ENCODE measurements at places on chromosomes 13 and 19.
A peak's percentile ranks its signal among the peaks of the same experiment; 100 is the strongest.

DNA sequence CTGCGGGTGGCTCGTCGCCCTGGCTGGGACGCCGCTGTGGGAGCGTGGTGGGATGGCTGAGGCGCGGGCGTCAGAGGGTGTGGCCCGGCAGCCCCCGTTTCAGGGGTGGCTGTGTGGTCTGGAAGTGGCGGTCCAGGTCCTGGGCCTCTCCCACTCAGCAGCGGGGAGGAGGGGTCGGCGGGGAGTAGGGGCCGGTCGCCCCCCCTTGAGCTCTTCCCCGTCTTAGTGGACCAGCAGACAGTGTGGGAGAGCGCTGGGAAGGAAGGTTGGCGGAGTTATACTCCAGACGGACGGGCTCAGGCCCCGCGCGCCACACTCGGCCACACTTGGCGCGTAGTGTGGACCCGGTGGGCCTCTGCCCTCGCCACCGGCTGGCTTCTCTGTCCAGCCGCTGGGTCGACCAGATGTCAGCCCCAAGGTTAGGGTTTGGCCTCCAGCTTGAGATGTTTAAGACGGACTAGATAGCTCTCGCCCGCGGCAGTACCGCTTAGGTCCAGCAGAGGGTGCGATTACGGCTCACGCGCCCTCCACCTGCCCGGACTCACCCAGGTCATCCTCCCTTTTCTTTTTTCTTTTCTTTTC is 21.7 kb upstream of the ZNF429 start:
- DNase-seq: peak; percentile 41

GRCh38 chr19:752652-753517 is 2.0 kb downstream of the MISP start:
- peak; percentile 38 for DNase-seq

- DNase-seq: no peak
These were observed 17.0 kb downstream of the ILF3 start for GRCh38 chr19:10670876-10671804.

GRCh38 chr19:17393002-17393401 is 994 bp downstream of the CCDC194 start:
- DNase-seq: no peak

DNA sequence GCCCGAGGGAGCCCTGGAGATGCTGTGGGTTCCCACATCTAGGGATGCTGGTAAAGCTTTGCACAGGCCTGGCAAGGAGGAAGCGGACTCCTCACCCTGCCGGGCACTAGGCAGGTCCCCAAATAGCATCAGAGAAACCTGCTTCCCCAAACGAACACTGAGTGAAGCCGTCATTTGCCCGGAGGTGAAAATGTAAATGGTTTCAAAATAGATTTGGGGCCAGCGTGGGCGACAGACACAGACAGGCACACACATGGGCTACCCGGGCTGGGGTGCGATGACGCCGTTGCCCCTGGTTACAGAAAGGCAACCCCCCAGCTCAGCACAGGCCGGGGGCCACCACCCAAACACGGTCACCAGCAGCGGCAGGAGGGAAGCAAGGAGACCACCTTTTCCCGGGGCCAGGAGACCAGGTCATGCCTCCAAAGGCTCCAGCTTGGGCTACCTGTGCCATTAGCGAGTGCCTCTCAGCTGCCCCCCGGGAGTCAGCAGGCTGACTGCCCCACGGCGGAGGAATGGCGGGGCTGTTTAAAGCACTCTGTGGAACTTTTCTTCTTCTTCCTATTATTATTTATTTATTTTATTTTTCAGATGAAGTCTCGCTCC is 47.5 kb upstream of the NDUFS7 start:
- no peak for DNase-seq

- DNase-seq: peak; percentile 22
These were observed 26.3 kb downstream of the TMEM255B start for GRCh38 chr13:113785051-113786010.

DNA sequence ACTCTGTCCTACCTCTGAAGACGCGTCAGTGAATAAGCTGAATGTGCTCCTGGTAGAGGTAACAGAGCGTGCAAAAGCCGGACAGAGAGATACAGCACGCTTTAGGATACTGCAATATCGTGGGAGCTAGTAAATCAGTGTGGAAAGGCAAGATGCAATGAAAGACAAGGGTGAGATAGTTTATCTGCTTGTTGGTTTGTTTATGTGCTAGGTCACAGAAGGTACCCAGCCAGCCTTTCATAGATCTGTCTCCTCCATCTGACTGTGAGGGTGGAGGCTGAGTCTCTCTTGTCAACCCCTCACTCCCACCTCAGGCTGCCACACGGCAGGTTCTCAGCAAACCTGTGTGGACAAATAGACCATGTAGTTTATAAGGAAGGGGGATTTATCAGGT is 904 bp upstream of the GIPC1 start:
- DNase-seq: no peak

GRCh38 chr13:39688278-39688677 is 32.8 kb downstream of the COG6 start:
- DNase-seq: no peak

DNA sequence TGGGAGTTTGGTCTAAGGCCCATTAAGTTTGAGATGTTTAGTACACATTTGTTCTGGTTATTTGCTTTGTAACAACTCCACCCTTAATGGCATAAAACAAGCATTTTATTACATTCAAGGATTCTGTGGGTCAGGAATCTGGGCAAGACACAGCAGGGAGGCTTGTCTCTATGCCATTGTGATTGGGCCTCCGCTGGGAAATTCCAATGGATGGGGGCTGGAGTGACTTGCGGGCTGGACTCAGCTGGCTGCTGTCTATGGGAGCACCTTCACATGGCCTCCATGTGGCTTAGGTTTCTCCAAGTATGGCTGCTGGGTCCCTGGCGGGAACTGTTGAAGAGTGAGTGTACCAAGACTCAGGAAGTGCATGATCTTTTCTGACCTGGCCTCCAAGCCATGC is 159.0 kb downstream of the PAN3 start:
- DNase-seq: no peak

DNA sequence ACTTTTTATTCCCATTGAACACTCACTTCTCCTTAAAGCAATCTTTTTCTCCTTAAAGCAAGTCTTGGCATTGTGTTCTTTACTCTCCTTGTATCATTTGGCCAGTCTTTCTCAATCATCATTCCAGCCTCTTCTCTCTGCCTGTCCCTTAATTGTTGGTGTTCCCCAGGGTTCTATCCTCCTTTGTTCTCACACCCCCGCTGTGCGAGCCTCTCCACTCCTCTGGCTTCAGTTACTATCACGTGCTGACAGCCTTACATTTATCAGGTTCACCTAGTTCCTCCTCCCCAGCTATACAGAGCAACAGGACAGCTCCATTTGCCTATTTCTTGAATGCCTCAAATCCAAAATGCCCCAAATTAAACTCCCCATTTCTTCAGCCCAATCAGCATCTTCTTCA is 24.6 kb downstream of the CYSLTR2 start:
- no peak for DNase-seq

- no peak for DNase-seq
These were observed 137.6 kb downstream of the GPC6 start for GRCh38 chr13:93364166-93364565.

DNA sequence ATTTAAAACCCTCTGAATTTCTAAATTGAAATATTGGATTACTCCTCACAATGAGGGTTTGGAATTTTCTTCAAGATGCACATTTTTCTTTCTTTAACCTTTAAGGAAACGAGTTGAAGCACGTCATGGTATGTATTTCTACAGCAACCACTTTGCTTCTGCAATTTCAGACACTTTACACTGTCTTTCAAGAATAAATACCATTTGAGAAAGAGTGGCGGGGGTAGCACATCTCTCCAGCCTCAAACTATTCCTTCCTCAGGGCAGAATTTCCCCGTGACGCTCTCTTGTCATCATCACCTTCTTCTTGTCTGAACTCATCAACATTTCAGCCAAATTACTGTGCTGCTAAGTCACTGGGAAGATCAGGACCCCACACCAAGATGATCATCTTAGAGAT is 1073.4 kb downstream of the EFNB2 start:
- no peak for DNase-seq

- DNase-seq: no peak
These were observed 27.4 kb downstream of the UBAC2 start for GRCh38 chr13:99227909-99228688.

DNA sequence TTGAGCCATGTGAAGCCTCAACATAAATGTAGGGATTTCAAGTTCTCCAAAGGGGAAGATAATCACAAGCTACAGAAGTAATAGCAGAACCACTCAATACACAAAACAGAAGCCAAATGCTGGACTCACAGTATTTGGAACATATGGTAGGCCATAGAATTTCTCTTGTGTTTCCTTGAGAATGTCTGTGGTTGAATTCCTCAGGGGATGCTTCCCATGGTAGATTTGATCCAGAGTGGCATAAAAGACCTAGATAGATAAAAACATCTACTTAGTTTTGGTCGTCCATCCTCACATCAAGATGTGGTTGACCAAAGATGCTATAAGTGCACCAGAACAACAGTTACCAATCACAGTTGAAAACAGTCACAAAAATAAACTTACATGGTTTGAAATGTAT is 83.4 kb downstream of the MIPEP start:
- DNase-seq: no peak

GRCh38 chr19:13847407-13848339 is 29.3 kb upstream of the NANOS3 start:
- no peak for DNase-seq

- no peak for DNase-seq
These were observed 34.5 kb upstream of the MRI1 start for GRCh38 chr19:13729859-13730258.

GRCh38 chr13:53238261-53238660 is 209.6 kb downstream of the OLFM4 start:
- DNase-seq: no peak

DNA sequence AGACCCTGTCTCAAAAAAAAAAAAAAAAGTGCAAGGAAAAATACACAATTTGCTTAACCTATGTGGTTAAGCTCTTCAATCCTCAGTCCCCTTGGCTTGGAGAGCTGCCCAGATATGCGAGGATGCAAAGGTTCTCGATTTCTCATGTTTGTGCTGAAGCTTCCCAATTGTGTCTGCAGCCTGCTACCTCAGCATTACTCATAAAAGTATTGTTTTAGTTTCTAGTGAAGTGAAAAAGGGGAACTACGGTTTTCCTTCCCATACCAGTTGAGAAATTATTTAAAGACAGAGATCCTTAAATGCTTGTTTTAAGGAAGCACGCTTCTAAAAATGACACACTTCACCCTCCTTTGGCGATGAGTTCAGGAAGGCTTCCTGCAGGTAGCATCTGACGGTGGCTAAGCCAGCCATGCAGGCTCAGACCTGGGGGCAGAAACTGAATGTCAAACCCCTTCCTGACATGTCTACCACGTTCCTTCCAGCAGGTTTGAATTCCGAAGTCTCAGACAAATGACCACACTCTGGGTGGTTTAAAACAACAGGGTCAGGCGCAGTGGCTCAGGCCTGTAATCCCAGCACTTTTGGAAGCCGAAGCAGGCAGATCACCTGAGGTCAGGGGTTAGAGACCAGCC is 47.9 kb downstream of the RUBCNL start:
- no peak for DNase-seq

- no peak for DNase-seq
These were observed 5.5 kb upstream of the IFI30 start for GRCh38 chr19:18167975-18168645.

DNA sequence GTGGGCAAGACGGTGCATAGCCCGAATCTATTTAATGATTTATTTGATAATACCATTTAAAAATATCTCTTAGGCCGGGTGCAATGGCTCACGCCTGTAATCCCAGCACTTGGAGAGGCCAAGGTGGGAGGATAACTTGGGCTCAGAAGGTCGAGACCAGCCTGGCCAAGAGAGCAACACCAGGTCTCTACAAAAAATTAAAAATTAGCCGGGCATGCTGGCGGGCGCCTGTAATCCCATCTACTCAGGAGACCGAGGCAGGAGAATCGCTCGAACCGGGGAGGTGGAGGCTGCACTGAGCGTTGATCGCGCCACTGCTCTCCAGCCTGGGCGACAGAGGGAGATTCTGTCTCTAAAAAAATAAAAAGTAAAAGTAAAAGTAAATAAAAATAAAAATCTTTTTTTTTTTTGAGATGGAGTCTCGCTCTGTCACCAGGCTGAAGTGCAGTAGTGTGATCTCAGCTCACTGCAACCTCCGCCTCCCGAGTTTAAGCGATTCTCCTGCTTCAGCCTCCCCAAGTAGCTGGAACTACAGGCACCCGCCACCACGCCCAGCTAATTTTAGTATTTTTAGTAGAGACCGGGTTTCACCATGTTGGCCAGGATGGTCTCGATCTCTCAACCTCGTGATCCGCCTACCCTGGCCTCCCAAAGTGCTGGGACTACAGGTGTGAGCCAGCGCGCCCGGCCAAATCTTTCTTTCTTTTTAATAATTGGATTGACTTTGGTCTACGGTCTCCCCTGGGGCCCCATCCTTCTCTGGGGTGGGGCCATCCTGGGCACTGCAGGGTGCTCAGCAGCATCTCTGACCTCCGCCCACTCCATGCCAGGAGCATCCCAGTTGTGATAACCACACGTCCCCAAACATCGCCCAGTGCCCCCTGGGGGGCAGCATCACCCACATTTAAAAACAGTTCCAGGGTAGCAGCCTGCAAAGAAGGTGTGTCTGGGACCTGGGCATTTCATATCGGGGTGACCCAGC is 90.7 kb downstream of the GNG7 start:
- no peak for DNase-seq

GRCh38 chr13:108947551-108948030 is 318.2 kb downstream of the MYO16 start:
- DNase-seq: no peak

DNA sequence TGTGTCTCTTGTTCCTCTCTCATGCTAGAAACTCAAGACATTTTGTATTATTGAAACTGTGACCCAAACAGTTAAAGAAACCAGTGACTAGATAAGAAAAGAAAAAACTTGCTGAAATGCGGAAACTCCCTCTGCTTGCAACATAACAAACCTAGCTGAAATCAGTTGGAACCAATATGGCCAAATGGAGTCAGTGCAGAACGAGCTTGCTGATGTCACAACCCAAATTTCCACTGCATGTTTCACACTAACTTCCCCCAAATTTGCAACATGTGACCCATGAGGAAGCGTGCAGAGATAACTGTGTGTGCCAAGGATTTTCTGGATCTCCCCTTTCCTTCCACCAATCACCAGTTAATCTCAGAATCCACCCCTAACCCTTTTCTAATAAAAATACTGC is 208.0 kb downstream of the DLEU7 start:
- DNase-seq: no peak

DNA sequence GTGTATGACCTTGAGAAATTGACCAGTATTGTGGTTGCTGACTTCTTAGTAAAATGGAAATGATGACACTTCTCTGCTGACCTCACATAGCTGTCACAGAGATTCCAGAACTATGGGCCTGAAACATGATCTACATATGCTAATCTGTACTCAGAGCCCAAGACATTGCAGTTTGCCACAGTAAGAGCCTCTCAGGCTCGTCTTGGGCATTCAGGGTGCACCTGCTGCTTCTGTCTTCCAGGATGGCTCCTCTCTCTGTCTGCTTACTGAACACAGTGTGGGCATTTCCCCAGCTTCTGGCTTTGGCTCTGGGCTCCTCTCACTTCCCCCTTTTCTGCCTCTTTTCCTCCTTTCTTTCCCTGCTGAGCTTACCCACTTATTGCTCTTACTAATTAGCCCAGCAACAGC is 22.3 kb upstream of the SLC46A3 start:
- no peak for DNase-seq

Data from omental fat pad (tissue), 4 donors.